Nephron progenitor cell (in vitro differentiated cells): ENCODE measurements at places on chromosomes 3 and 15.

GRCh38 chr15:39850436-39850835 is 67.8 kb upstream of the FSIP1 start:
- DNase-seq: no peak

DNA sequence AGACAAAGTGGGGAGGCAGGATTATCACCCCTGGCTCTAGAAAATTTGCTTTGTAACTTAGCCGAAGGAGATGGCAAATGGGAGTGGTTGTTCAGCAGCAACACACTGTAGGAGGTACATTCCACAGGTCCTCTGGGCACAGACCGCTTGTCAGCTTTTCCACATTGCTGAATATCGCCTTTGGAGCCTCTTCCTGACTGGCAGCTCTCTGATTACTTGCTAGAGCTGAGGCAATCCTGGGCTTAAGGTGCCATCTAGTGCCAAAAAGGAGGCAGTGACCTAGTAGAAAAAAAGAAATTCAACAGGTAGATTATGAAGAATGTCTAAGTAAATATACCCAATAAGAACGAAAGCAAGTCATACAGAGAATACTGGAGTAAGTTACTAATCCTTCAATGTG is 13.1 kb upstream of the SCN5A start:
- no peak for DNase-seq

GRCh38 chr15:40354408-40355171 is 3.4 kb upstream of the DISP2 start:
- peak; percentile 59 for DNase-seq

GRCh38 chr3:191987831-191988350 is 526.9 kb downstream of the PYDC2 start:
- DNase-seq: no peak

- DNase-seq: no peak
These were observed 400 bp downstream of the RAB43 start for GRCh38 chr3:129121016-129121791.

DNA sequence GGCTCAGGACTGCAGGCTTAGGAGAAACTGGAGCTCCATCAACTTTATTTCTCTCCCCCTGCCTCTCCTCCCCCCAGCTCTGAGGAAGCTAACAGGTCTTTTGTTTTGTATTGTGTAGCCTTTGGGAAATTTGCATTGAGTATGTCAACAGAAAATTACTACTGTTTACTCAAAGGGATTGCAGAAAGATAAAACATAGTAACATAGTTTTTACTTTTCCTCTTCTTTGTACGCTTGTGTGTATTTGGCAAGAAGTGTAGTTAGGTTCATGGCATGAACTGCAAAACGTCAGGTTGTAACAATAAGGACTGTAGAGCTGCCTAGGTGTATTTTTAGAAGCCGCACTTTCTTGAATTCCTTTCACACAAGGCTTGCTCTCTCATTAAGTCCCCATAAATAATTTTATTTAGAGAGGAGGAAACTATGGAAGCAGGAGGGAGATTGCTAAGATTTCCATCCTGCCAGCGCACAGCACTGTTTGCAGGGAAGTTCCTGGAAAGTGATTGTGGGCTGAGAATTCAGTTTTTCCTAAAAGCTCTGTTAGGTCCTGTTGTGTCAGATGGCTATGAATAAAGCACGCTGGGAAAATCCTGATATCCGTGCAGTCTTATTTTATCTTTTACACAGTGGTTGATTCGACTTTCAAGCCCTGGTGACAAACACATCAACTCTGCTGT is 21.1 kb upstream of the SATB1 start:
- DNase-seq: no peak

DNA sequence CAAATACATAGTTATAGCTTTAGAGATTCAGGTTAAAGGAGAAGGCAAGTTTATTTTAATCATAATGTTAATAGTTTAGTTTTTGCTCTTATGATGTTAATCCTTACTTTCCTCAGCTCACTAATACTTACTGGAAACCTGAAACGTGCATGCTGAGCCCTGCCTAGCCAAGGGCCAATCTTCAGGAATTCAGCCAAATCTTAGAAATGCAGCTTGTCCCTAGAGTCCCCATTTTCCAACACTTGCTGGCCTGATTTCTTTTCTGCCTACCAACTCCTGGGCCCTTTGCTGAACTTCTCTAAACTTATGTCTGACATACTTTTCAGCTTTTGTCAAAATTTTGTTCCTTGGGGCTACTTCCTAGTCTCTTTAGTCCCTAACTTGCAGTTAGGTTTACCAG is 22.8 kb downstream of the BCHE start:
- DNase-seq: no peak

DNA sequence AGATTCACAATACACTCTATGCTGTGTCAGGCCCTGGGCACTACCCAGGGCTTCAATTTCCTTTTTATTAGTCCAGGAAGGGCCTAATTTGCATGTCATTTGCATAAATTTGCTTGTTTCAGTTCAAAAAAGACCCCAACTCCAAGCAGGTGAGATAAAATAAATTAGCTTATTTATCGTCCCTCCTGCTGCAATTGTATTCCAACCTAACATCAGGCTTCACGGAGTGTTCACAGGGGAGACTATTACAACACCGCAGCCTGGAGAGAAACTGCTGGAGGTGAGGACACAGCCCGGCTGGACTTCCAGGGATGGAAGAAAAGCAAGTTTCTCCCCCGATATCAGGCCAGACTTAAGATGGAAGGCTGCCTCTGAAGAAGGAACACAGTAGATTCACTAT is 62.8 kb downstream of the MEGF11 start:
- no peak for DNase-seq

DNA sequence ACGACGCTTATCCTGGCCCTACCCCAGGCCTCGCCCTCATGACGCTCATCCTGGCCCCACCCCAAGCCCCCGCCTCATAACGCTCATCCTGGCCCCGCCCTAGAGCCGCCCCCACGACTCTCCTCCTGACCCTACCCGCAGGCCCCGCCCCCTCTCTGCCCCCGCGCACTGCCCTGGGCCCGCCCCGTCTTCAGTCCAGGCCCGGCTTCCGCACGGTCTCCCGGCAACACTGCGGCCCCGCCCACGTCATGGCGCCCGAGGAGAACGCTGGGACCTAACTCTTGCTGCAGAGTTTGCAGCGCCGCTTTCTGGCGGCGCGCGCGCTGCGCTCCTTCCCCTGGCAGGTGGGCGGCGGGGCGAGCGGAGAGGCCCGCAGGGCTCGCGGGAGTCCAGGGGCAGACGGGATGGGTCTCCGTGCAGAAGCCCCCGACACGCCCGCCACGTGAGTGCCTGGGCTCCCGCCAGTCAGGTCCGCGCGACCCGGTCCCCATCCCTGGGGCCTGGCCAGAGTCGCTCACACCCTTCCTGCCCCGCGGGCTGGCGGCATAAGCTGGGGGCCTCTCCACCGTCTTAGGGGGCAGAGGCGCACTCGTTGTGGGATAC is 52.5 kb upstream of the ROPN1B start:
- peak; percentile 97 for DNase-seq

DNA sequence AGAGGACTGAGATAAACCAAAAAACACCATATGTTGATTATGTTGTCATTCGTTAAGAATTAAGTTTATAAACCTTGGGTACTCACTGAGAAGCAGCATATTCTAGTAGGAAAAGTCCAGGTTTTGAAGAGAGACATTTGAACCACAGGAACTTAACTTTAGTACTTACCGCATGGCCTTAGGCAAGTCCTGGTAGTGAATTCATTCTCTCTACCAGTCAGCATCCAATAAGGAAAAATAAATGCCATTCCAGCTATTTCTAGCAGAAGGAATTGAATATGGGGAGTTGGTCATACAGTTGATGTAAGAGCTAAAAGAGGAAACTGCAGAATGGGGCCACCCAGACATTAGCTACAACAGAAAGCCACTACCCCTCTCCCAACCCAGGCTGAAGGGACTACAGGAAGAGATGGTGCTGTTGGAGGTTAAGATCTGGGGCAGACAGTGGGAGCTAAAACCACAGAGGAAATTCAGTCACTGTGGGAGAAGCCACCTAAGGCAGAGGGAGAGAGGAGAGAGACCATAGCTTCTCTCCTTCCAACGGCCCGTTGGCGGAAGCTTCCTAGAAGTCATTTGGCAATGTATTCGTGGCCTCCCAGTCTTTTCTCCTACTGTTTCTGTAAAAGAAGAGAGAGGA is 133.8 kb upstream of the RARB start:
- no peak for DNase-seq

GRCh38 chr15:60903211-60903610 is 325.9 kb downstream of the RORA start:
- DNase-seq: no peak

DNA sequence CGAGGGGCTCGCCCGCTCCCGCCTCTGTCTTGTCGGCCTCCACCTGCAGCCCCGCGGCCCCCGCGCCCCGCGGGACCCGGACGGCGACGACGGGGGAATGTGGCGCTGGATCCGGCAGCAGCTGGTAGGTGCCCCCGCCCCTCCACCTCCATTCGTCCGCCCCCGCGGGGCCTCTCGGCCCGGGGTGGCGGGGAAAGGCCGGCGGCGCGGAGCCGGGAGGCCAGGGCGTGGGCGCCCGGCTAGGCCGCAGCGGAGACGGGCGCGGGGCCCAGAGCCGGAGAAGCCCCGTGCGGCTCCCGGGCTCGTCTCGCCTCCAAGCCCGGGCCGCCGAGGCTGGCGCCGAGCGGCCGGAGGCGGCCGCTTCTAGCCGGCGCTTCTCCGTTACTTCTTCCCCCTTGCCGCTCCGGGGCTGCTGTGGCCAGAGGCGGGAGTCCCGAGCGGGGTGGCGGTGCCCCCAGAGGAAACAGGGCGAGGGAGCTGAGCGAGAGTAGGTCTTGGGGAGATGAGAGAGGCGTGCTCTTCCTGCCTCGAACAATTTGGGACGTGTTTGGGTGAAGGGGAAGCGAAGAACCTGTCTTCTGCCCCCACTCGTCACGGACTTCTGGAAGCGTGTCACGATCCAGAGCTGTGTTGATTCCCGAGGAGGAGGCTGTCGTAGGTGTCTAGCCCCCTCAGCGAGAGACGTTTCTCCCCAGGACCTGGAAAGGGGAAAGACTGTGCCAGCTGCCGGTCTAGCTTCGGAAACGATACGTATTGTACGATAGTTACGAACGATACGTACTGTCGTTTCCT is 555 bp downstream of the ATP11B start:
- no peak for DNase-seq
